Activated CD8-positive, alpha-beta memory T cell treated with anti-CD3 and anti-CD28 coated beads for 48 hours (primary cell): ENCODE measurements at places on chromosomes 11 and 22.

DNA sequence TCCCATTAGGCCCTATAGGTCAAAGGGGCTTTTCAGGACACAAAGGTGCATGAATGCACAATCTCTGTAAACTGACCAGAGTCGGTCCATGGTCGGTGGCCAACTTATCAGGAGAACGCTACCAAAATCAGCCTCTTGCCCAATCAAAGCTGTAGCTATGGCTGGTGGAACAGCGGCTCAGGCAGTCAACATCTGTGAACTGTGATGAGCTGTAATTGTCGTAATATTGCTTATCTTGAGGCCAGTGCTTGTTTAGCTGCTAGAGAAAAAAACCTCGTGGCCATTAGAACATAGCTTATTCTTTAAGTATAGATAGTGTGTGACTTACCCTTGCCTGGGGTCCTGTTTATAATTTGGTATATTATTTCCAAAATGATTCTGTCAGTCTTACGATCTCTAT lies 14.4 kb upstream of the CHST1 start:
- DNase-seq: no peak

GRCh38 chr11:63680834-63681320 lies 423 bp upstream of the RTN3 start:
- DNase-seq: no peak

DNA sequence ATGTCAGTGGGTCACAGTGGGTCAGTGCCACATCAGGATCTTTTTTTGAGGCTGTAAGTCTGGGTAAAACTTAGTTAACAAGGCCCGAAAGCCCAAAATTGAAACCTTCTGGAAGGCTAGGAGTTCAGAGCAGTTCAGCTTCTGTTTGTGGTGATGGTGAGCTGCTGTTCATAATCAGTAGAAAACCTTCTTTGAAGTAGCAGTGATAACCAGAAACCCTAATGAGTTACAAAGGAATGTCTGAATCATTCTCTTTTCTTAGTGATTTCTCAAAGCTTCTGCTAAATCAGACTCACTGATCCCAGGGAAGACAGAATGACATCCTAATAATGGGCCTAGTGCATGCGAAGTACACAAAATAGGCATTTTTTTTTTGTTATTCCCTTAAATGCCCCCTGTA lies 124.7 kb downstream of the PARVA start:
- DNase-seq: no peak

- DNase-seq: no peak
Observed at GRCh38 chr11:65778901-65779668, 1.7 kb downstream of the AP5B1 start.

GRCh38 chr11:125167954-125168835 lies 3.6 kb downstream of the PKNOX2 start:
- no peak for DNase-seq

DNA sequence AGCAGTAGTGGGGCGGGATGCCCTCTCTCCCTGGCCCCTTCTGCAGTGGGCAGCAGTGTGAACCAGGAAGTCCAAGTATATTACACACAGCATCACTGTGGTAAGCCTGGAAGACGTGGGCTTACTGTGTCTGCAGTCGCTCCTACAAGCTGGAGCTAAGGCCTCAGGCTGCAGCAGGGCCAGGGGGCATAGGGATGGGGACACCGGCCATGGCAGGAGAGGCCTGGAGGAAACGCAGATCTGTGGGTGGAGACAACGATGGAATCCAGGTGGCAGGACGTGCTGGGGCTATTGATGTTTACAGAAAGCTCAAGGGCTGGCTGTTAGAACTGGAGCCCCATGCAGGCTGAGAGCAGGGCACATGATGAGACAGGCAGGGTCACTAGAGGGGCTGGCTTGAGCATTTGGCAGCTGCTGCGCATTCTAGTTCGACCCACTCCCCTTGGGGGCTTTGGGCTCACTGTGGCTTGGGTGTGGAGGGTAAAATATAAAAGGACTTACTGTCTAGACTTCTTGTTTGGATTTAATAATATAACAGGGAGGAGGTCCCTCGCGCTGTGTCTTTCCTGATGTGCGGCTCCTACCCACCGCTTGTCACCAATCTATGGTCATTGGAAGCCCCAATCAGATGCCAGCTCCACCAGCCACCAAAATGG lies 539.5 kb downstream of the TBC1D22A start:
- DNase-seq: no peak

- DNase-seq: no peak
Observed at GRCh38 chr22:35576671-35577070, 36.0 kb downstream of the RASD2 start.

DNA sequence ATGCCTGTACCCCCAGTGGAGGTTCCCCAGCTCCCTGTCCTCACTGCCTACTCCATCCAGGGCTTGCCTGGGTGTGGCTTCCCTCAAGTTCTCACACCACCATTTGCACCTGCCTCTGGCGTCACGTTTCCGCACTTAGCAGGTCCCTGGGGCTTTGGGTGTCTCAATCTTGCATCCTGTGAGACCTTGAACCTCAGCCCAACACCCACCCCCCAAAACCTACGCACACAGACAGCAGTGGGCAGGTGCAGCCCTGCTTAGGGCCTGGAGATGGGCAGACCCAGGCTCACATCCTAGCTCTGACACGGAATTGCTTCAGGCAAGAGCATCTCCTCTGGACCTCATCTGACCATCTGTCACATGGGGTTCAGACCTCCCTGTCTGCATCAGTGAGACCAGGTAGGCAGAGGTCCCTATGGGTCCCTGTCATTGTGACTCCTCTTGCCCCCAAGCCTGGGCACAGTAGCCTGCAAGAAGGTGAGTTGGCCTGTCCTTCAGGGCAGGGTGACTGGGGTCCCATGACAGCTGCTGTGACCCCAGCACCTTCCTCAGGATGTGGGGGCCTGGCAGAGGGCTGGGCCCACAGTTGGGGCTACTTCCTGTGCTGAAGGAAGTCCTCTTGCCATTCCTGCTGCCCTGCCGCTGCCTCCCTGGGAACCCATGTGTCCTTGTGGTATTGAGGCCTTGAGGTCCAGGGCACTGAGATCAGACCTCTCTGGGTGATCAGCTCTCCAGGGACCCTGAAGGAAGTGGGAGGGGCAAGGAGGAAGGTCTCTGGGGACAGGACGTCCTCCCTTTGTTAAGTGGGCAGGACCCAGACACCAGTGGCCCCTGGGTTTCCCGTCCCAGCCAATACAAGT lies 2.0 kb downstream of the SIPA1 start:
- no peak for DNase-seq

- DNase-seq: no peak
Observed at GRCh38 chr22:30192427-30192826, 54.1 kb downstream of the LIF start.

- DNase-seq: no peak
Observed at GRCh38 chr11:122339436-122340060, 223.5 kb upstream of the BLID start.

- DNase-seq: no peak
Observed at GRCh38 chr11:108872781-108873291, 208.0 kb downstream of the DDX10 start.

- DNase-seq: no peak
Observed at GRCh38 chr22:33242078-33242477, 183.9 kb upstream of the SYN3 start.

- DNase-seq: no peak
Observed at GRCh38 chr22:37409459-37410050, 17.7 kb downstream of the ELFN2 start.

DNA sequence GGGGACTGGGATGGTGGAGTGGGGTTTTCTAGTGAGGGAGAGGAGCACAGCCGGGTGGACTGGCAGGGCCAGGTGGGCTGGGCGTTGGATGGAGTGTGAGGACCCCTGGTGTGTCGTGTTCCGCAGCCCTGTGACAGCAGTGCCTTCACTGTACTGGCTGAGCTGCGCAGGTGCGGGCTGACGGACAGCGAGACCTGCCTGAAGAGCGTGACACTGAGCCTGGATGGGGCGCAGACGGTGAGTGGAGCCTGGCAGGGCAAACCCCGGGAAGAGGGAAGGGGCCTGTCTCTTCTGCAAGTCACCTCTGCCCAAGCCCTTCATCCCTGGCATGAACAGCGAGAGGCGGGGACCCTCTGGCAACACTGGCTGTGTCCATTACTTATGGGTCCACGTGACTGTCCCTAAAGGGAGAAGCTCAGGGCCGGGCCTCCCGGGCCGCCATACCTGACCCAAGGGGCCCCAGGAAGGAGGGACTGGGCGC lies 10.0 kb downstream of the MUC5AC start:
- DNase-seq: no peak

GRCh38 chr11:21494946-21495345 lies 697.9 kb upstream of the ANO5 start:
- no peak for DNase-seq

- DNase-seq: no peak
Observed at GRCh38 chr11:44673688-44674087, 53.1 kb upstream of the TSPAN18 start.

GRCh38 chr11:120527111-120527761 lies 15.7 kb downstream of the GRIK4 start:
- DNase-seq: no peak

DNA sequence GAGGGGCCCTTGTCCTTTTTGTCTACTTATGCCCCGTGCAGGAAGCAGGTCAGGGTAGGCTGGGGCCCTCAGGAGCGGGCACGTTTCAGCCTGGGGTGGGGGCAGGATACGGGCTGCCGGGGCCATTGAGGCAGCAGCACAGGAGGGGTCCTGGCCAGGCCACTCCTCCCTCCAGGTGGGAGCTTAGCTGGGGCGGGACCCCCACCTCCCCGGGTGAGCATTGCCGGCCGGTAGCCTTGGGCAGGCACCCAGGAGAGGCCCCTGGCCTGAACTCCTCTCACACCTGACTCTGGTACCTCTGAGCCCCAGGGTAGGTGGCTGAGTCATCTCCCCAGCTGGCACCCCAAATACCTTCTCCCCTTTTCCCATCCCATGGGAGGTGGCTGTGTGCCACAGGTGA lies 5.0 kb upstream of the MUC6 start:
- DNase-seq: no peak

GRCh38 chr22:27843441-27843840 lies 41.9 kb upstream of the MN1 start:
- DNase-seq: no peak

GRCh38 chr11:131378931-131379330 lies 8.5 kb downstream of the NTM start:
- DNase-seq: no peak

GRCh38 chr11:121801394-121801748 lies 314.6 kb downstream of the BLID start:
- no peak for DNase-seq

DNA sequence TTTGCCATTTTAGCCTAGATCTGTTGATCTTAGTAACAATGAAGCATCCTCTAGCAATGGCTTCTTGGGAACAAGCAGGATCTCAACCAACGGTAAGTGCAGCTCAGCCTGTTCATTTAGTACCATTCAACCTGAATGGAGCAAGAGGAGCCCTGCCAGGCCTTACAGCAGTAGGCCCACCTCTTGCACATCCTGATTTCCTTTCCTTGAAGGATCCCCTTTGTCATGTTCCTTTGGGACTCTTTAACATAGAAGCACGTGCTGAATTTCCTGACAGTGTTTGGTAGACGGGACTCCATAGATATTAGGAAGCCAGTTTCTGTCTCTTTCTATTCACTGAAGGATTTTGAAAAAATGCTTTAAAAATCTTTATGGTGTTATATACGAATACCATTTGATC lies 1.5 kb downstream of the PIWIL4 start:
- no peak for DNase-seq

DNA sequence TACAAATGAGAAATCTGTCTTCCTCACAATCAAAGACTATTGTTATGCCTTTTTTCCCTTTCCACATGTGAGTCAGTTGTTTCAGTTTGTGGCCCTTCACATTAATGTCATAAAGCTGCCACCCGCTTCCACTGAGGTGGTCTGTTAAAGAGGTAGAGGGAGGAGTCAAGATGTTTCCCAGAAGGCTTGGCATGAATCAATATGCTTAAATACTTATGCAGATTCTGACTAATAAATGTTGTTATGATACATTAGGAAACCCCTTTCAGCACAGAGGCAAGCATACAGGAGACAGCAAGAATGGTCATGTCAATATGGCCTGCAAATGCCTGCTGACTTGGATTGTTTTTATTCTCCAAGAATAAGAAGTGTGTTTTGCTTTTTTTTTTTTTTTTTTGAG lies 6.5 kb downstream of the RTN3 start:
- DNase-seq: no peak

DNA sequence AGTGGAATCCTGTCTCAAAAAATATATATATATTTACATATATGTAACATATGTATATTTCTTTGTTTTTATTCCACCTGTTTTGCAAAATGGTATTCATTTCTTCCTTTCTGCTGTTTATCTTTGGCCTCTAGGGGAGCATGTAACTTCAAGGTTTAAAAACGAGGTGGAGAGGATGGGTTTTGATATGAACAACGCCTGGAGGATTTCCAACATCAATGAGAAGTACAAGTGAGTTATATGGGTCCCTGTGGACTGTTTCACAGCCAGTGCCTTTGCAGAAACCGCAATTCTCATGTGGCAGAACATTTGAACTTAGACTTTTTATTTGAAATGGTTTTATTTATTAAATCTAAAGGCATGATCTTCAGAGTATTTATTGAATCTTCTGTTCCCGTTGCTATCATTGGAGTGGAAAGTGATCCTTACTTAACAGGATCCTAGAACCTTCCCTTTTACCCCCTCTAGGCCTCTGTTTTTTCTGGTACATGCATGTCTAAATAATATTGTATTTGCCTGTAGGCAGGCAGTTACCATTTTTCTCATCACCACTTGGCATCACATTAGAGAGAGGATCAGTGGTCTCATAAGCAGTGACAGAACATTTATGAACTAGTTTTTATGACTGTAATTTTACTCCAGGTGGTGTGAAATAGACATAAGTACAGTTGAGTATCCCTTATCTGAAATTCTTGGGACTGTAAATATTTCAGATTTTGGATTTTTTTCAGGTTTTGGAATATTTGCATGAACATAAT lies 81.5 kb upstream of the HORMAD2 start:
- no peak for DNase-seq
